ENCODE measurements at places on chromosomes 7 and 10.

DNA sequence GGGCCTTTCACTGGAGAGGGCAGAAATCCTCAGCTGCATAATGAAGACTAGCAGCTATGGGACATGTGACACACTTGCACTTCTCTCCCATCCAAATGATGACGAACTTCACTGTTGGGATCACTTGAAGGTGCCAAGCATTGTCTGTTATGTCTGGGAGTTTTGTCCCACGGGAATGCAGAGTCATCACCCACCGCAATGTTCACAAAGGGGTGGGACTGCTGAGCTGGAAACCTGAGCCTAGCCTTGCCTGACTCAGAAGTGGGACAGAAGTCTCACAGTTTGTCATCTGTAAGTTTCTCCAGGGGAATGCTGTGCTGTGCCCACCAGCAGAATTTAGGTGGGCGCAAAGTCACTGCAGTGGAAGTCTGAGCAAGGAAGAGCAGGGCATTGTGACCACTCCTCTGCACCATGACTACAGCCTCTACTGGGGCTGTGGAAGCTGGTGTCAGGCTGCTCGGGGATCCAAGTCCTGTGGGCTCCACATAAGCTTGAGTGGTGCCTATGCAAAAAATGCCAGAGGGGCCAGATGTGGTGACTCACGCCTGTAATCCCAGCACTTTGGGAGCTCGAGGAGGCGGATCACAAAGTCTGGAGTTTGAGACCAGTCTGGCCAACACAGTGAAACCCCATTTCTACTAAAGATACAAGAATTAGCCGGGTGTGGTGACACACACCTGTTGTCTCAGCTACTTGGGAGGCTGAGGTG lies 472.0 kb upstream of the CNTNAP2 start:
- DNase-seq = no peak

DNA sequence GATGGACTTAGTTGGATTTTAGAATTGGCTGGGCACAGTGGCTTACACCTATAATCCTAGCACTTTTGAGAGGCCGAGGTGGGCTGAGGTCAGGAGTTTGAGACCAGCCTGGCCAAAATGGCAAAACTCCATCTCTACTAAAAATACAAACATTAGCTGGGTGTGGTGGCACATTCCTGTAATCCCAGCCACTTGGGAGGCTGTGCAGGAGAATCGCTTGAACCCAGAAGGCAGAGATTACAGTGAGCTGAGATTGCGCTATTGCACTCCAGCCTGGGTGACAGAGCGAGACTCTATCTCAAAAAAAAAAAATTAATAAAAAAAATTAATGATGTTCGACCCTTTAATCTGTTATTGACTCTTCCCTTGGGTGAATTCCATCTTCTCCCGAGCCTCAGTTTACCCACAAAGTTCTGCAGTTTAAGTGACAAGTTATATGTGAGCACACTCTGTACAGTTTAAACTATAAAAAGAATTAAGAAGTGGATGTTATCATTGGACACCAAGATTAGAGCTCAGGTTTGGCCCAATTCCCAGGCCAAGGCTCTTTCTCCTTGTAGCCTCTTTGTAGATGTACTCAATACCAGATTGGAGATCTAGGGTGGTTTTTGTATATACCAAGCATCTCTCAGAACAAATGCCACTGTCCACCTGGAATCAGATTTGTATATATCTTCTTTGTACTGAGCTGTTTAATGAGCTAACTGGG lies 15.0 kb downstream of the KAT6B start:
- DNase-seq = no peak

DNA sequence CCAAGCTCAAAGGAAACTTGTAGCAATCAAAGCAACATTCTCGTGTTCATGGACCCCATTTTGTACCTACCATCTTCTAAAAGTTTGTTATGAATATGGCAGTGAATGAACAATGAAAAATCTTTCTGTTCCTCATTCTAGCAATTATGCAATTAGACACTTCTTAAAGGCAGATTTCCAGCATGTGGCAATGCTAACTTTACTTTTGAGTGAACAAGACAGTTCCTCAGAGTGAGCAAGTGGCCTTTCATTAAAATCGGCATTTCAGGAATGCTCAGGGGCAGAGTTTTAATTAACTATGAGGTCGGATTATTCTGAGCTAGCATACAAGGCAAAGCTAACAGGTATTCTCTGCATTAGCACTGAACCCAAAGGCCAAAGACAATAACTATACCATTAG lies 48.4 kb upstream of the NFE2L3 start:
- DNase-seq = no peak

DNA sequence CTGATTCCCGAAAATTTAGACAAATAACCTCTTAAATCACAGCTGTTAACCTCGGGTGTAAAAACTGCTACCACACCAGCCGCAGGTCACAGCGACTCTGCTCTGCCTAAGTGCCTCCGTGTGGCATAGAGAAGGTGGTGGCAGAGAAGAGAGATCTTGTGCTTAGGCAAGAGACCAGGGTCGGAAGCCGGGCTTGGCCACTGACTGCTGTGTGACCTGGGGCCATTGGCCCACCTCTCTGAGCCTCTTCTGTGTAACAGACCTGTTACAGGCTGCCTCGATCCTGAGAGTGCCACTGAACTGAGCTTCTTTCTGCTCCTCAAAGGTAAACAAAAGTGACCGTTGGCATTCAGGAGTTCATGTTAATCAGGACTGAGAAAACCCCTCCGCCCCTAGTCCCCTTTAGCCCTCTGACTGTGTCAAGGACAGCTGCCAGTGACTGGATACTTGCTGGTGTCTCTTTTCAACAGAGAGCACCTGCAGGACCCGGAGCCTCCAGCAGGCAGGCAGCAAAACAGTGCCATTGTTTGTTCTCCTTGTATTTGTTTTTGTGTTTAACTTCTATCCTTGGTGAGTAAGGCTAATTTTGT lies 36.5 kb downstream of the ZMIZ1 start:
- no peak for DNase-seq

GRCh38 chr10:71239131-71239915 lies 27.0 kb downstream of the UNC5B start:
- DNase-seq = no peak

- DNase-seq = no peak
These were observed 102.2 kb downstream of the GRM8 start for GRCh38 chr7:127150543-127150942.

- no peak for DNase-seq
These were observed 94.7 kb downstream of the SORBS1 start for GRCh38 chr10:95466436-95466835.

- DNase-seq = no peak
These were observed 181.9 kb downstream of the CDCA7L start for GRCh38 chr7:21763818-21764217.

- no peak for DNase-seq
These were observed 3.7 kb upstream of the CALU start for GRCh38 chr7:128735436-128735835.

DNA sequence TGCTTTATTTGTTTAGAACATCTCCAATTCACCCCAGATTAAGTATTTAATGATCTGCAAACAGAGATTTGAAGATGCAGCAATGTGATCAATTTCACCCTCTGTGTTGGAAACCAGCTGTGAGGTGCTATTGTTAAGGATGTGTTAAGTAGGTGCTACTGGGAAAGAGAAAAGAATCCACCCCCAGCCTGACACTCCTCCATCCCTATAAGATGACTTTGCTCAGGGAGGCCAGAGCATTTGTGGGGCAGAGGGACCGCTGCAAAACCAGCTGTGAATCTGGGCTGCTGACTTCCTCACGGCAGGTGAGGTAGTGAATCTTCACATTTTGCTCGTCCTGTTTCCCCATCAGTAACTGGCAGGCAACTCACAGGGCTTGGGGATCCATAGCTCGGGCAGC lies 297.5 kb downstream of the GFRA1 start:
- no peak for DNase-seq

DNA sequence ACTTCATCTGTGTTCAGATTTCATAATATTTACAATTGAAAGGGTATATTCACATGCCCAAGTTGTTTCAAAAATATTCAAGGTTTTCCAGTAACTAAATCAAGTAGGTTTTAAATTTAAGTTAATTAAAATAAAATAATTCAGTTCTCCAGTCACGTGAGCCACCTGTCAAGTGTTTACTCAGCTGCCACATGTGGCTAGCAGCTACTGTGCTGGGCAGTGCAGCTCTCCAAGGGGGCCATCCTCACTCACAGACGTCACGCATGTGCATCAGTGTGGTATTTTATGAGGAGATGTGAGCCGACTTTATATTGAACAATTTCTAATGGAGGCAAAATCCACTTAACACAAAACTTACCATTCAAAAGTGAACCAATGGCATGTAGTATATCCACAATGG lies 69.7 kb upstream of the CAMK2B start:
- no peak for DNase-seq

- DNase-seq = no peak
These were observed 287.3 kb downstream of the FZD1 start for GRCh38 chr7:91551377-91552175.

DNA sequence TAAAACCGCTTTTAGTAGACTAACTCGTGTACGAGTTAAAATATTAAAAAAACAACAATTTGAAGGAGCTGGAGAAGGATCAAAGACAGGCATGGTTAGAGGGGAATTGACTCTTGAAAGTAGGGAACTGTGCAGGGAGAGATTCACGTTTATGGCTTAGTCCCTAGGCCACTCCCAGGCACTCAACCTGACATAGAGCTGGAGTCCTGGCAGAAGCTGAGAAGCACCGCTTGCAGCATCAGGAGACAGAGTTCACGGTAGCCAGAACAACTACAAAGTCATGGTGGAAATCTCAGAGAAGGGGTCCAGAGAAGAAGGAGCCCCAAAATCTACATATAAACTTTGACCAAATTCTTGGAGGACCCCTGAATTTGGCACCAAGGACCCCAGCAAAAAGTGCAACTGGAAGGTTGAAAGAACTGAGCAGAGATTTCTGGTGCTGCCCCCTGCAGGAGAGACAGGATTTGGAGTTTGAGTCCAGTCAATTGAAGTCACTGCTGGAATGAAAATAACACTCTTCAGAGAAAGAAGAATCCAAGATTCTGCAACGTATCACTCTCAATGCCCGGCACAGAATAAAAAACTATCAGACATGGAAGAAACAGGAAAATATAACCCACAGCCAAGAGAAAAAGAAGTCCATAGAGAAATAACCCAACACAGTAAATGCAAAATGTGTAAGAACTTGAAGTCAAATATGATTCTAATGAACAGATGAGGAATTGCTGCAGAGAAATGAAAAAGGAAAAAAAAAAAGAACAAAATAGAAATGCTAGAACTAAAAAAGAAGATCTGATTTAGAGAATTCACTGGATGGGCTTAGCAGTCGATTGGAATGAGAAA lies 493.3 kb upstream of the PODXL start:
- DNase-seq = peak; percentile 37

DNA sequence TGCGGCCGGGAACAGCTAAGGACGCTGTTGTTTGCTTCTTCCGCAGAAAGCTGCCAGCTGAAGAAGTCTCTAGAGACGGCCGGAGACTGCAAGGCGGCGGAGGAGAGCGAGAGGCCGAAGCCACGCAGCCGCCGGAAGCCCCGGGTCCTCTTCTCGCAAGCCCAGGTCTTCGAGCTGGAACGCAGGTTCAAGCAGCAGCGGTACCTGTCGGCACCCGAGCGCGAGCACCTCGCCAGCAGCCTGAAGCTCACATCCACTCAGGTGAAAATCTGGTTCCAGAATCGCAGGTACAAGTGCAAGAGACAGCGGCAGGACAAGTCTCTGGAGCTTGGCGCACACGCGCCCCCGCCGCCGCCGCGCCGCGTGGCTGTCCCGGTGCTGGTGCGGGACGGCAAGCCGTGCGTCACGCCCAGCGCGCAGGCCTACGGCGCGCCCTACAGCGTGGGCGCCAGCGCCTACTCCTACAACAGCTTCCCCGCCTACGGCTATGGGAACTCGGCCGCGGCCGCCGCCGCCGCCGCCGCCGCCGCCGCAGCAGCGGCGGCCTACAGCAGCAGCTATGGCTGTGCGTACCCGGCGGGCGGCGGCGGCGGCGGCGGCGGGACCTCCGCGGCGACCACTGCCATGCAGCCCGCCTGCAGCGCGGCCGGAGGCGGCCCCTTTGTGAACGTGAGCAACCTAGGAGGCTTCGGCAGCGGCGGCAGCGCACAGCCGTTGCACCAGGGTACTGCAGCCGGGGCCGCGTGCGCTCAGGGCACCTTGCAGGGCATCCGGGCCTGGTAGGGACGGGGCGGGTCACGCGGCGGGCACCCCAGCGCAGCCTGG lies 2.4 kb downstream of the NKX2-3 start:
- no peak for DNase-seq

DNA sequence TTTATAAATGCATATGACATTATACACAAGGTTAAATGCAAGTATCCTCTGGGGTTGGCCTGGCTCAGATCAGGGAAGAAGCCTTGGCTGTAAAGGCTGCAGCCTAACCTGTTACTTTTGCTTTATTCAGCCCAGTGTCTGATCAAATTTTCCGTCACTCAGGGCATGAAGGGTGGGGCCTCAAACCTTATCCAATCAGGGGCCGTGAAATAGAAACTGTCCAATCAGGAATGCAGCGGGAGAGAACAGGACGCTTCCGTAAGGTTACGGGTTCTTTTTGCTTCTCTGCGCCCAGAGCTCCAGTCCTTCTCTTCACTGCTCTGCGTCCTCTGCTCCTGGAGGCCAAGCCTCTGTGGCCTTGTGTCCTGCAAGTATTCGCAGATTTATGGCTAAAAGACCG lies at the start of gene ZNF716:
Gene ZNF716, plus strand, starts transcription at position 274 of the 400 bp plus-strand sequence. Its CDS starts 112 bp downstream, at position 386.
- DNase-seq = no peak

DNA sequence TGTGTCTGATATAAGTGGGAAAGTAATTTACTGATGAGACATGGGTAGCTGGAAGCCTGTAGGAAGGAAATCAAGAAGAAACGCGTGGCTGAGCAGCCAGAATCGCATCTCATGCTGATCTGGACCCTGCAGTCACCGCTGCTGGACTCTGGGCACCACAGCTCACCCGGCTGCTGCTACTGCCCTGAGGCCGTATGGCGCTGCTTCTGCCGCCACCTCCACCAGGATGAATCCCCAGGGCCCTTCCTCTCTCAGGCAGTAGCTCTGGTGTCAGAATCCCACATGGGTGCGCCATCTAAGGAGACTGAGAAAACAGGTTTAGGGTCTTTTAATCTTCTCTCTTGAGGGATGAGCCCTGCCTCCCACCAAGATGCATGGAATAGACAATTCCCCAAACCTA lies 70.3 kb upstream of the AGK start:
- DNase-seq = no peak

GRCh38 chr7:727104-727805 lies at the start of gene PRKAR1B:
TSS of gene PRKAR1B (minus strand) at chr7:727281. CDS start at chr7:711505, 15,776 bp downstream.
- DNase-seq = peak; percentile 57

- DNase-seq = no peak
These were observed 13.0 kb upstream of the AKR1E2 start for GRCh38 chr10:4813023-4813422.

DNA sequence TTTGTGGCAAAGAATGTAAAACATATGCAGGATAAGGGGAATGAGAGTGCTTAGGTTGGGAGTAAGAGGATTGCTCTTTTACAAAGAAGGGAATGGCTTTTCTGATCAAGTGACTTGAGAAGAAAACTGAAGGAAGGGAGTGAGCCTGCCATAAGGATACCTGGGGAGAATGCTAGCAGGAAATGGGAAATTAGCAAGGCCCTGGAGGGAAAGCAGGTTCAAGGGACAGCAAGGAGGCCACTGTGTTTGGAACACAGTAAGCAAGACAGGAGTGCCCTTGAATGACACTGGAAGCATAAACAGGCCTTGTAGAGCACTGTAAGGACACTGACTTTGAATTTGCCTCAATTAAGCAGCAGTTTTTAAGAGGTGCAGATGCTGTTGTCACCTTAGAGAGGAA lies 1069.9 kb downstream of the DNAJB9 start:
- no peak for DNase-seq

GRCh38 chr7:27453702-27454405 lies 208.8 kb downstream of the HIBADH start:
- DNase-seq = no peak

GRCh38 chr10:20391629-20392028 lies 505.5 kb downstream of the NEBL start:
- no peak for DNase-seq

- no peak for DNase-seq
These were observed 1035.6 kb upstream of the PHF14 start for GRCh38 chr7:9937944-9938631.

All from activated naive CD8-positive, alpha-beta T cell treated with anti-CD3 and anti-CD28 coated beads, Interleukin-2, amount 50 U/mL, for 24 hours (primary cell).